ENCODE measurements at places on chromosomes 1 and 21.

- no peak for DNase-seq
These were observed 11.4 kb upstream of the SLC2A5 start for GRCh38 chr1:9080705-9081291.

DNA sequence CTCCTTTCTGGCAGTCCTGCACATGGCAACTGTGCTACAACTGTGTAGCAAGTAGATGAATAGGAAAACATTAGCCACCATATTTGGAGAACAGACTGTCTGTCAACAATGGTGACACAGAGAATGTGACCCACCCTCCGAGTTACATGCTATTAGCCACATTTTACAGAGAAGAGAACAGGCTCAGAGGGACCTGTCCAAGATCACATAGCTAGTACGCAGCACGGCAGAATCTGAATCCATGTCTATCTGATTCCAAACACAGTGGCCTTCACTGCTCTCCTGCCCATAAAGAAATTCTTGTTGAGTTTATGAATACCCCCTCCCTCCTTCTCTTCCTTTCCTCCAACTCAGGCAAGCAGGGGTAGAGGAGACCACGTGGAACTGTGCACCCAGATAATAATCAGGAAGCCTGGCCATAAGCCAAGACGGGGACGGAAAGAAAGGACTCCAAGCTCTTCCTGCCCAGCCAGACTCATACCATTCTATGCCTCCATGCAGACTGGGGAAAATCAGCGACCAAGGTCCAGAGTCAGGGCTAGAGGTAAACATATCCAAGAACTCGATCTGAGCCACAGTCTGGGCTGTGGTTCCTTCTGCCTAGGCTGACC is 78.8 kb downstream of the TRABD2B start:
- no peak for DNase-seq

- no peak for DNase-seq
These were observed 15.3 kb downstream of the URB2 start for GRCh38 chr1:229641306-229641705.

- DNase-seq: no peak
These were observed 177.1 kb upstream of the EDN2 start for GRCh38 chr1:41661428-41662060.

DNA sequence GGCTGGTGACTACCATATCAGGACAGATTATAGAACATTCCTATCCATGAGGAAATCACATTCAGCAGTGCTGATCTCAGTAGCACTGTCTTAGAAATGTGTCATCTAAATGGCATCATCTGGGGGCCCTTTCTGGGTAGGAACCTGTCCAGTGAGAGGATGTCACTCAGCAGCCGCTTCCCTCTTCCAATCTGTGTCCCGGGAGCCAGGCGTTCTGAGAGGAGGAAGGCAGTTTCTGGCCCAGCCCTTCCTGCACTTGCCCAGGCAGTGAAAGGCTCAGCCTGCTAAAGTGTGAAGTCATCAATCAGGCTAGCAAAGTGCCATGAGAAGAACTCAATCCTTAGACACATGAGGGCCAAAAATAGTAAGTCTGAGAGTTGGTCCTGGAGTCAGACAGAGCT is 25.6 kb downstream of the RAB4A start:
- DNase-seq: no peak

- DNase-seq: no peak
These were observed 2.6 kb upstream of the SLC30A1 start for GRCh38 chr1:211581526-211581925.

DNA sequence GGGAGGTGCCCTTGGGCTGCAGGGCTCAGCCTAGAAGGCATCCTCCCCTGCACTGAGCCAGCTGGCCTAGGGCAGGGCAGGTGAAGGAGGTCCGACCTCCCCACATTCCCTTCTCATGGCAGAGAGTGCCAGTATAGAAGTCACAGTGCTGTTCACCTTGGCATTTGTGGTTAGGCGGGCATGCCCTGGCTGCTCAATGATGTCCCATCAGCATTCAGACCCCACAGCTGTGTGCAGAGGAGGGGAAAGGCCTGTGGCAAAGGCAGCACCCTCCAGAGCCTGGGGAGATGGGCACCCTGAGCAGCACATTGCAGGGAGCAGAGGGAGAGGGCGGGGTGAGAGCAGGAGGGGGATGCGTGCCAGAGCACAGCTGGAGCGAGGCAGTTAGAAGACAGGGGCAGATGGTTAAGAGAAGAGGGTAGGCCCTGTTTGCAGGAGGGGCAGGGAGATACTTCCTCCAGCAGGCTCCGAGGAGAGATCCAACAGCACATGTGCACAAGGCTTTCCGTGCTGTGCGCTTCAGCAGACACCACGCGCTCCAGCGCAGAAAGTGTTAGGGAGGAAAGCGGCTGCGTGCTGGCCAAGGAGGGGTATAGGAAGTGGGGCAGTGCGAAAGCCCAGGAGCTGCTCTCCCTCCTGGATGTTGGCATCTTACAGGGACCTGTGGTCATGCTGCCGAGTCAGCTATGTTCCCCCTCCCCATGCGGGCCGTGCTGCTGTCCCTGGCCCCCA is 43.7 kb upstream of the COL6A1 start:
- no peak for DNase-seq

DNA sequence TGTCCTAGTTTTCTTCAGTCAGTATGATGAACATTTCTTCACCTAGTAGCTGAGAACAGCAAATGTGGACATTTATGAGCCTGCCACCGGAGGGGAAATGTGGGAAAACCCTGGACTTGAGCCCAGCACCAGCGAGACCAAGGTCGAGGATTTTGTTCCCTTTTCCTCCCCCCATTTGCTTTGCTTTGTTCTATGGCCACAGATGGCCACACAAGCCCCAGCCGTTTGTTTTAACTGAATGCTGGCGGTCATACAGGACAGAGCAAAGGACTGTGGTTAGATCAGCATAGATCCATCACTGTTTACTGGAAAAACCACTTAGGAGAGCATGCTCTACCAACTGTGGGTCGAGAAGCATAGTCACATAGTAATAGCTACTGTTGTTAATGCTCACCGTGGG is 20.9 kb downstream of the SH2D2A start:
- no peak for DNase-seq

DNA sequence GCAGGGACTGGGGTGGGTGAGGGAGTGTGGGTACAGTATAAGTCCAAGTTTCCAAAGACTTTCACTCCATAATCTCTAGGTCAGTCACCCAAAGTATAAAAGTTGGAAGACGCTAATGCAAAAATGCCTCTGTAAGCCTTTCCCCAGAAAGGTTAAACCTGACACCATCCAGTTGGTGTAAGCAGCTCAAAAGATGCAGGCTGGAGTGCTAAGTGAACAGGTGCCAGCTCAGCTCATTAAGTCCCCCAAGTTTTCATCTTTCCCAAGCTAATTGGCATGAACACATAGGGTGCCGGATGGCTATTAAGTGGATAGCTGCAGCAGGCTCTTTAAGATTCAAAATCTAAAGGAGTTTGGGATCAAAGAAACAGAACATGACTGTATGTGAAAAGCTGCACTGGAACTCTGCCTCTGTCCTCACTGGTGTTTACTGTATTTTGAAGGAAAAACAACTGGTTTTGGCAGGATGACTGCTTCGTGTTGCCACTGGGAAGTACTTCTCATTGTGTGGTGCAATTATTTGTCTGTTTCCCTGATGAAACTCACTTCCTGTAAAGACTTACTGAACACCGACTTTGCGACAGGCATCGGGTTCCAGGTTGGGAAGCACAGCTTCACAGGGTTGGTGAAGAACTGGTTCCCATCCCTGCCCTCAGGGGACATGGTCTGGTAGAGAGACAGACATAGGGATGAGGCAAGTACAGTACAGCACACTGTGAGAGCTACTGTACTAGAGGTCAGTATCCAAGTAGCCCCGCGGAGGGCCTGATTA is 152.7 kb downstream of the DAB1 start:
- DNase-seq: no peak

DNA sequence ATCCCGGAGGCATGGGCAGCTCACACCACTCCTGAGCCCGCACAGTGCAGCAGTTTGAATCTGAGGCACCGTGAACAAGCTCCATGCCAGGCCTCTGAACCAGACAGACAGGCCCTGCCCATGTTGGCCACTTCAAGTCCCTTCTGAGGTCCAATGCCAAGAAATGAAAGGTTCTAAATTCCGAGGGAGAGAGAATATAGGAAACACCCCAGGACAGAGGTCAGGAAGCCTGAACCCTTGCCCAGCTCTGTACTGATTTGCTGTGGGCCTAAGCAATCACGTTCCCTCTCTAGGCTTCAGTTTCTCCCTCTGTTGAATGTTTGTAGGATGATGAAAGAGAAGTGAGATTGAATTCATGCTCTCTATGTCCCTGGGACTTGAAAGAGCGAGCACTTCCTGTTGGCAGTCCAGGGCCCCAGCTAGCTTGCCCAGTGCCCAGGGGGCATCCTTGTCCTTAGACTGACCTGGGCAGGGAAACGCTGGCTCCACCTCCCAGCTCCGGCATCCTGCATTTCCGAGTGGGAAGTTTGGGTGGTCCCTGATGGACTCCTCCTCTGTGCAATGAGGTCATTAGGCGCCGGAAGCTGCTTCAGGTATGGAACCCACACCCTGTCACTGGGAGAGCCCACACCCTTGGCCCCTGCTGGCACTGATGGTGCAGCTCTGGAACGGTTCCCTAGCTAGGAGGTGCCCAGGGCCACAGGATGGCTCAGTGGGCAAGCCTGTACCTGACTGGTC is 242.4 kb upstream of the TMEM51 start:
- no peak for DNase-seq

GRCh38 chr21:42581993-42582786 is 68.5 kb downstream of the SLC37A1 start:
- no peak for DNase-seq

- no peak for DNase-seq
These were observed 359.0 kb upstream of the PTBP2 start for GRCh38 chr1:96362623-96363022.

- no peak for DNase-seq
These were observed 47.8 kb downstream of the UMODL1 start for GRCh38 chr21:42118901-42119300.

DNA sequence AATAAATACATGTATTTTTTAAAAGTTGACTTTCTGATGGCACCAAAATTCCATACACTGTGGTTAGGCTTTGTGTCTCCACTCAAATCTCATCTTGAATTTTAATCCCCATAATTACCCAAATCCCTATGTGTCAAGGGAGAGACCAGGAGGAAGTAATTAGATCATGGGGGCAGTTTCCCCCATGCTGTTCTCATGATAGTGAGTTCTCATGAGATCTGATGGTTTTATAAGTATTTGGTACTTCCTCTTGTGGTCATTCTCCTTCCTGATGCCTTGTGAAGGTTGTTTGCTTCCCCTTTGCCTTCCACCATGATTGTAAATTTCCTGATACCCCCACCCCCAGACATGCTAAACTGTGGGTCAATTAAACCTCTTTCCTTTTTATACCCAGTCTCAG is 1218.4 kb upstream of the PRMT6 start:
- no peak for DNase-seq

GRCh38 chr1:171019971-171020370 is 70.7 kb upstream of the FMO3 start:
- no peak for DNase-seq

DNA sequence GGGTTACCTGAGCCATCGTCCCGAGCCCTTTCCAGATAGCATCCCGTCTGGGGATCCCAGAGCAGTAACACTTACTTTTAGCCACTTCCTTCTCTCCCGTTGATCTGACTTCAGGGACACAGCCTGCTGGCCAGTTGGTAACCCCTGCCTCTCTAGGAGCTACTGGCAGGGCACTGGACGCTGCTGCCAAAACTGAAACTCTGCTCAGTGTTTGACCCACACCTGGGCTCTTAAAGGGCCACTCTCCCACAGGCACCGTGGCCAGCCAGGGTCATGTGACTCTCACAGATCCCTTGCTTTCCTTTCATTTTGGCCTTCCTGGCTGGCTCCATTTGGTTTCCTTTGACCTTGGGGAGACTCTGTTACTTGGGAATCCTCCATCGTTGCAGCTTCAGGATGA is at the start of gene PIGR:
PIGR (minus strand) TSS at position 206 of the 400 bp plus-strand sequence. CDS start 5,935 bp downstream, outside the sequence.
- DNase-seq: no peak

- no peak for DNase-seq
These were observed 106.6 kb upstream of the TMPRSS2 start for GRCh38 chr21:41614511-41614910.

DNA sequence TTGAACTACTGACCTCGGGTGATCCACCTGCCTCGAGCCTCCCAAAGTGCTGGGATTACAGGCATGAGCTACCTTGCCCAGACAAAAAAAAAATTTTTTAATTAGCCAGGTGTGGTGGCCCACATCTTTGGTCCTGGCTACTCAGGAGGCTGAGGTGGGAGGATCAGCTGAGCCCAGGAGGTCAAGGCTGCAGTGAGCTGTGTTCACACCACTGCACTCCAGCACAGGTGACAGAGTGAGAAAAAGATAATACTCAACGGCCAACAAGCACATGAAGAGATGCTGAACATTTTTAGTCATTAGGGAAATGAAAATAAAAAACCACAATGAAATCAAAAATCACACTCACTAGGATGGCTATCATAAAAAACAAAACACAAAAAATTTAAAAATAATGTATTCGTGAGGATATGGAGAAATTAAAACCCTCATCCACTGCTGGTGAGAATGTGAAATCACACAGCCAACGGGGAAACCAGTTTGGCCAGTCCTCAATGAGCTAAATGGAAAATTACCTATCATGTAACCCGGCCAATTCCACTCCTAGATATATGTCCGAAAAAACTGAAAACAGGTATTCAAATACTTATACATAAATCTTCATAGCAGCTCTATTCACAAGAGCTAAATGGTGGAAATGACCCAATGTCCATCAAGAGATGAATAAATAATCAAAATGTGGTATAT is 41.2 kb downstream of the ENAH start:
- DNase-seq: no peak

DNA sequence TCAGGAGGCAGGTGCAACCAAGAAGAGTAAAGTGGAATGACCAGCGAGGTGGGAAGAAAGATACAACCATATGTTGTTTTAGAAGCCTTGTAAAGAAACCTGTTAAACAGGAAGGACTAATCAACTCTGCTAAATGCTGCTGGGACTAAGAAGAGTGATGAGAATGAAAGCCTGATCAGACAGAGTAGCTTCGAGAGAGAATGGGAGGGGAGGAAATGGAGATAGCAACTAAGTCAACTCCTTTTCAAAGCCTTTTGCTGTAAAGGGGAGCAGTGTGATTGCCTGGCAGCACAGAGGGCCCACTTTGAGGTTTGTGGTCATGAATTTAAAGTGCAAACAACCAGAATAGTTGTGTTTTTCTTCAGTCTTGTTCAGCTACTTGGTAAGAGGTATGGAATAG is 31.4 kb downstream of the SLC30A7 start:
- DNase-seq: no peak

DNA sequence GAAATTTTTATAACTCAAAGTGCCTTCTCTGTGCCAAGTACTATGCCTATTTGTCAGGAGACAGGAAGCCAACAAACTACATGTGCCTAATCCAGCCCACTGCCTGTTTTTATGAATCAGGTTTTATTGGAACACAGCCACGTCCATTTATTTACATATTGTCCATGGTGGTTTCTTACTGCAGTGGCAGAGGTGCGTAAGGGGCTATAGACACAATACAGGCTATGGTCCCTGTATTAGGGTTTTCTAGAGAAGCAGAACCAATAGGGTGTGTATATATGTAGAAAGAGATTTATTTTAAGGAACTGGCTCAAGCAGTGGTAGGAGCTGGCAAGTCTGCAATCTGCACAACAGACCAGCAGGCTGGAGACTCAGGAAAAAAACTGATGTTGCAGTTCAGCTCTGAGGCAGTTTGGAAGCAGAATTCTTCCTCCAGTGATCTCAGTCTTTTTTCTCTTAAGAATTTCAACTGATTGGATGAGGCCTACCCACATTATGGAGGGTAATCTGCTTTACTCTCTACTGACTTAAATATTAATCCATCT is 15.4 kb downstream of the PPIE start:
- DNase-seq: no peak

GRCh38 chr1:31667065-31667785 is 22.5 kb upstream of the PEF1 start:
- DNase-seq: no peak

Data from NCI-H187 treated with DMSO at 0.1 percent for 48 hours (cell line).